Activated CD4-positive, alpha-beta T cell treated with anti-CD3 and anti-CD28 coated beads for 36 hours (primary cell): ENCODE measurements at places on chromosomes 3 and 15.

DNA sequence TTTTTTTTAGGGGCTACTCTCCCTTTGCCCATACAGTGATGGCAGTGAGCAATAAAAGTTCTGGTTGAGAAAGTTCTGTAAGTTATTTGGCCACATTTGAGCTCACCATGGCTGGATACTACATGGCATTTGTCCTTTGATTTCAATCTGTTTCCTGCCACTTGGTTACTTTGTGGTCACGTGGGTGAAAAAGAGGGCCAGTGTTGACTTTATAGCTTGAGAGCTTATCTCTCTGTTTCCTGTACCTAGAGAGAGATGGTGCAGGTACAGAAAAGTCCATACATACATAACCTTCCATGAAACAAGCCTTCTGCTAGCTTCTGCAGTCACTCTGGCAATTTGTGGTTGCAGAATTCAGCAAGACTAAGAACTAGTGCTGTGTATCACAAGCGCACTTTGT, 23.4 kb upstream of the MECOM start:
- no peaks in the 10 kb centered on the region for H3K4me1 ChIP-seq
- no peaks in the 10 kb centered on the region for H3K36me3 ChIP-seq
- no peak overlapping the region for H3K4me3 ChIP-seq
- no peak for DNase-seq

DNA sequence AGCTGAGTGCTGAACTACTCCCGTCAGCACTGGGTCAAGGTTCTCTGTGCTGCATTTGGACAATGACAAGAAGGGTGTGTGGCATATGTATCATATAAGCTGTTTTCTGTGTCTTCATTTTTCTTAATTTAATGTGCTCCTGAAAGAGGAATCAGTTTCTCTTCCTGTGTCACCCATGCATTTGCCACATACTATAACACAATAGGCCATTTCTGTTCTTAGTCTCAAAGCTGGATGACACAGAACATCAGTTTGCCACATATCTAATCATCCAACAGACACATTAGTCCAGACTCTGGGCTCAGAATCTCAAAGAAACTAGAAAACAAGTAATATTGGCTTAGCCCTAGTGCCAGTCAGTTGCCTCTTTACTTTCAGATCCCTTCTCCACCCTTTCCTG, 34.1 kb downstream of the CEP19 start:
- H3K27me3 ChIP-seq, result no peaks in the 10 kb centered on the region
- H3K4me3 ChIP-seq, result no peak overlapping the region
- peaks cover 2% of the 10 kb centered on the region for H3K36me3 ChIP-seq
- H3K27ac ChIP-seq, result peak overlapping the region; percentile 61
- H3K4me1 ChIP-seq, result peaks cover 14% of the 10 kb centered on the region

GRCh38 chr3:185786956-185787877, 37.6 kb downstream of the IGF2BP2 start:
- H3K4me3 ChIP-seq, result no peak overlapping the region
- H3K36me3 ChIP-seq, result no peaks in the 10 kb centered on the region
- no peak overlapping the region for H3K27ac ChIP-seq
- H3K4me1 ChIP-seq, result no peaks in the 10 kb centered on the region

DNA sequence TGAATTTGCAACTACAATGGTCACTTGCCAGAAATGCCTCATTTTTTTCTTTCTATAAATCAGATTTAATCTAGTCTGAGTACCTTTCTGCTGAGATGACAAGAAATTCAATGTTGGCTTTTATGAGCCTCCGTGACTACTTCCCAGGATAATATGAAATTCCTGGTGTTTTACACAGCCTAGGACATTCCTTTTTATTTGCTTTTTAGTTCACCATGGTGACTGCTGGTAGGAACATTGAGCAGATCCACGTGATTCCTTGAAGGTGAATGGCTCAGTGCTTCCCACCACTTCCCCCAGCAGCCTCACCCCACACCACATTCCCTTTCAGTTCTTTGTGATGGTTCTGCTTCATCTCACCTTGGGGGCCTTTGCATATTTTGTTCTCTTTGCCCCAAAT, 4.3 kb upstream of the NPTN start:
- no peaks in the 10 kb centered on the region for H3K36me3 ChIP-seq
- H3K27ac ChIP-seq, result no peak overlapping the region
- H3K4me1 ChIP-seq, result peaks cover 17% of the 10 kb centered on the region
- H3K27me3 ChIP-seq, result peaks cover 26% of the 10 kb centered on the region

DNA sequence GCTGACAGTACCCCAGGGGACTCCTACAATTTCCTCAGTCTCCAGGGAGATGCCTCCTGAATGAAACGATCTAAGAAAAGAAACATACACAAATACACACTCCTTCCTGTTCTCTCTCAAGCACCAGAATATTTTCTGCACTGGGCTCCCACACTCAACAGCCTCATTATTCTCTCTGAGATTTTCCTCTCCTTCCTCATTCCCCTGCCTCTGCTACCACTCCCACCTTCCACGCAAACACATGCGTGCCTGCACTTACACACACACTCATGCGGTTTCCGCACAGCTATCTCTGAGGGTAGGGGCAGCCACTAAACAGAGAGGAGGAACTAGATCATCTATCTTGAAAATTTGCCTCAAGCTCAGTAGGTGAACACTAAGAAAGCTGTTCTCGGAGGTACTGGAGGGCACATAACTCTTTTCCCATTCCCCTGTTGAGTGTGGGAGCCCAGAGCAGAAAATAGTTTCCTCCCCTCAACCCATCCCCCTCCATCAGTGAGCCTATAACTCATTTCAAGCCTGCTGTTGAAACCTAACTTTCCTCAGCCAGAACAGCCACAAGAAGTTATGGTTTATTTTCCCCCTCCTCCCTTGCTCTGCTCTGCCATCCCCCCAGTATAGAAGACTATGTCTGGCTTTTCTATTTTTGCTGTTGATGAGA, 30.5 kb upstream of the TIPARP start:
- no peaks in the 10 kb centered on the region for H3K36me3 ChIP-seq
- H3K4me1 ChIP-seq, result peaks cover 13% of the 10 kb centered on the region
- peaks cover 9% of the 10 kb centered on the region for H3K27me3 ChIP-seq
- H3K27ac ChIP-seq, result peak overlapping the region; percentile 77
- peak overlapping the region; percentile 39 for H3K4me3 ChIP-seq

DNA sequence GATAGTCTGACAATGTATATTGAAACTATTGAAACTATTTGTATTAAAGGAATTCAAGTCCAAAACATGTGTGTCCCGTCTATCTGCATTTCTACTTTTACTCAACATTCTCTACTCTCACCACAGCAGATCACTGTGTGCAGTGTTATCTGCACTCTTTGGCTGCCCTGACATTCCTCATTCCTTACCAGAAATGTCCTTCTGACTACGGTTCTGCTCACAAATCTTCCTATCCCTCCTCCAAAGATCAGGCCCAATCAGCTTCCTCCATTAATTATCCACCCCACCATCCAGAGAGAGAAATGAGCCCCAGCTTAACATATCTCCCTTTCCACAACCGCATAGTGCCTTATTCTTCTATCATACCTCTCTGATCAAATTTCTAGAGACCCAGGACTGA, 94.7 kb downstream of the TBL1XR1 start:
- H3K36me3 ChIP-seq, result peaks cover 13% of the 10 kb centered on the region
- H3K27me3 ChIP-seq, result no peaks in the 10 kb centered on the region
- no peak for DNase-seq

DNA sequence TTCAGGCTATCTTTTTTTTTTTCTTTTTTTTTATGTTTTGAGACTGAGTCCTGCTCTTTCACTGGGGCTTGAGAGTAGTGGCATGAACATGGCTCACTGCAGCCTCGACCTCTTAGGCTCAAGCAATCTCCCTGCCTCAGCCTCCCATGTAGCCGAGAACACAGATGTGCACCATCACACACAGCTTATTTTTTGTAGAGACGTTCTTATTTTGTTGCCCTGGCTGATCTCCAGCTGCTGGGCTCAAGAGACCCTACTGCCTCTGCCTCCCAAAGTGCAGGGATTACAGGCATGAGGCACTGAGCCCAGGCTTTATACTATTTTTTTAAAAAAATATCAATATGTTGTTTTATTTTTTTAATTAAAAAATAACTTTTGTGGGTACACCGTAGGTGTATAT, 467.3 kb downstream of the CADM2 start:
- H3K4me1 ChIP-seq, result no peaks in the 10 kb centered on the region
- H3K27me3 ChIP-seq, result no peaks in the 10 kb centered on the region
- DNase-seq, result no peak
- no peak overlapping the region for H3K4me3 ChIP-seq
- no peaks in the 10 kb centered on the region for H3K36me3 ChIP-seq

DNA sequence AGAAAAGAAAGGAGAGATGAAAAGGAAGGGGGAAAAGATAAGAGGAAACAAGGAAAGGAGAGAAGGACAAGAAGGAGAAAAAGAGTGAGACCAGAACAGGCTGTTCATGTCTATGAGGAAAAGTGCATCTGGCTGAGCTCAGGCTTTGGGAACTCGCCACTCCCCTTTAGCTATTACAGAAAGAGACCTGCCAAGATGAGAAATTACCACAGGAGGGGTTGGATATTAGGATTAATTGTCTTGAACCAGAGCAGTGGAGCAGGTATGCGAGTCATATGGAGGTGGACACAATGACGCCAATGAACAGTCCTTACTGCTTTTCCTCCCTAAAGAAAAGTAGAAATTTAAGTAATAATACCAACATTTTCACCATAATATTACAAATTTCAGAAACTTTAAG, 577.0 kb upstream of the ARRDC4 start:
- no peak overlapping the region for H3K4me3 ChIP-seq
- no peaks in the 10 kb centered on the region for H3K4me1 ChIP-seq
- H3K27ac ChIP-seq, result no peak overlapping the region
- no peaks in the 10 kb centered on the region for H3K36me3 ChIP-seq
- H3K27me3 ChIP-seq, result no peaks in the 10 kb centered on the region
